ENCODE measurements at places on chromosomes 7 and 10. TPM values are rescaled to one million over a fixed set of nuclear protein-coding genes. Genes with fewer than 3 reads are reported as not detected.

MSRB2 gene
- 15.5 TPM for total RNA-seq

HTRA1 gene
- 1,546 TPM for total RNA-seq

CPEB3 gene
- total RNA-seq: 1.9 TPM

FKBP6 gene
- not detected for total RNA-seq

CYP26C1 gene
- total RNA-seq: not detected

PLCE1 gene
- total RNA-seq: 7.0 TPM

All from osteocyte (in vitro differentiated cells).